ENCODE measurements at places on chromosomes 11 and 22.

DNA sequence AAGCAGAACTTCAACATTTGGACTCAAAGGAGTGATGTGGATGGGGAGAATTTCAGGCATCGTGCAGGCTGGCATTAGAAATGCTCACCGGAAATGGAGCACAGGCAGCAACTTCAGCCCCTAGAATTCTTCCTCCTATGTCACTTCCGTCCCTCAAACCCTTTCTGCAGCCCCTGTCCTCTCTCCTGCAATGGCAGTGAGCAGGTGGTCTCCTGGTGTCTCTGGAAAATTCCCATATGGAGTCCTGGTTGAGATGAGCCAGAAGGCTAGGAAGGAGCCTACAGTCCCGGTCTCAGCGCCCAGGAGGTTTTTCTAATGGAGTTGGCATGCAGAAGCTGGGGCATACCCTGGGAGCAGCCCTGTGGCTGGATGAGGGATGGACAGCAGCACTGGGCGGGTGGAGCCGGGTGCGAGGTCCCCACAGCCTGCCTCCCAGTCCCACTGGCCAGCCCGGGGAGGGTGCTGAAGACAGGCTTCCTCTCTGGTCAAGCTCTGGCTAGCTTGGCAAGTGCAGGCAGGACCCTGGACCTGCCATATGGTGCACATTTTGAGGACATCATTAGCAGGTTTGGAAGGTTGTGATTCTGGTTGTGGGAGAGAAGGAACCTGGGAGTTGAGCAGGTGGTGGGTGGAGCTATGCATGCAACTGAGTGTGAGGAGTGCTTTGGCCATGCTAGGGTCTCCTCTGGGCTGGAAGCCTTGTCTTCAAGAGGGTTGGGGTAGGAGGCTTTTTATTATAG lies 59.8 kb upstream of the B3GAT1 start:
- no peak for DNase-seq

DNA sequence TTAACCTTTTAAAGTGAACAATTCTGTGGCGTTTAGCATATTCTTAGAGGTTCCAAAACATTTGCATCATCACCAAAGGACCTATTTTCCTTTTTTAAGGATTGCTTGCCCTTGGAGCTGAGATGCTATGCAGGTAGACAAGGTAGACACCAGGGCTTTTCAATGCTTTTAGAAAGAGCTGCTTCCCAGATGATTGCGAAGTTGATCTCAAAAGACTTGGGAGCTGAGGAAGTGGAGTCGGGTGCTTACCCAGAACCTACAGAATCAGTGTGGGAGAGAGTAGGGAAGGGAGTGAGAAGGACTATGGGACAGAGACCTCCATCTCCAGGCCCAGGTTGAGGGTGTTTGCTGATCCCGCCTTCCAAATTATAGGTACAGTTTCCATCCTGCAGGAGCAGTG lies 11.1 kb upstream of the ALX4 start:
- DNase-seq = no peak

DNA sequence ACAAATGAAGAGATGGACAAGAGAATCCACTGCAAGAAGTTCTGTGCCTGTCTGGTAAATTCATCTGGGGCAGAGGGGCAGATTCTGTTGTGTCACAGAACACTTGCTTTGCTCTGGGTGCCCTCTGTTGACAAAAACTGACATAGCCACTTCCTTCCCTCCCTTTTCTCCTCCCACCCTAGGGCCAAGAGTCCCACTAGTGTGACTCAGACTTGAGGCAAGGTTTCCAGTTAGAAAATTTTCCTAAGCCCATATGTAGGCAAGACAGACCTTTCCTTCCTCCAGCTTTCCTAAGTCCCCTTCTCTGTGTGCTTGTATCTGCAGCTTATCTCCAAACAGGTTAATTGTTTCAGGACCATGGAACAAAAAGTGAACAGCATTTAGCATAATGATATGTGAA lies 106.8 kb downstream of the RBFOX2 start:
- DNase-seq = no peak

DNA sequence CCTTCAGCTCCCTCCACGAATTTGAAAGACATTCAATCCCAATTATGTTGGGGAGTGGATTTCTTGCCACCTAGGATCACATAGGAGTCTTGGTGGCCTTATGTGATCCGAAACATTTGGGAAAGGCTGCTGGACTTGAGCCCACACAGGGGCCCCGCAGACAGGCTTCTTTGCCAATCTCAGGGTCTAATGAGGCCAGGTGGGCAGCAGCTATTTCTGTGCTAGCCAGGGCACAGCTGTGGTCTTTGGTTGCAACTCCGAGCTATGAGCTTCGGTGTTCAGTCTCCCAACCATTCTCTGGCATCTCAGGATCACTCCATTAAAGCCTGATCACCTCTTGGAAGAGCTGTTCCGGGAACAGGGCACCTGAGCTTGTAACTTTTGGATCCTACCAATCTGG lies 84.4 kb downstream of the TP53I11 start:
- no peak for DNase-seq

- no peak for DNase-seq
These were observed 29.7 kb upstream of the CACNG2 start for GRCh38 chr22:36733271-36733670.

DNA sequence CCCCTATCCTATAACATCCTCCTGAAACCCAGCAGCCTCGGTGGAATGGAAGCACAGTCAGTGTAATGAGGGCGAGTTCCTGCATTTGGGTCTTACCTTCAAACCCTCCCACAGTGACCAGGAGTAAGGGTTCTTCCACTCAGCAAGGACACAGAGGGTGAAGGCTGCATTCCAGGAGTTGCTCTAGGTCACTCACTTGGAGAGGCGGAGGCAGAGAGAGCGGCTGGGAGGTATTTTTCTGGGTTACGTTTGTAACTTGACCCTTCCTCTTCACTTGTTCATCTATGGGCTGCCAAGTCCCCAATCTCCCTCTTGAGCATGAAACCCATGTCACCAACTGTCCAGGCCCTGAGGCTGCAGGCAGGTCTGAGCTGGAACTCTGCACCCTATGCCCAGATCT lies 36.8 kb upstream of the SHISAL1 start:
- no peak for DNase-seq

GRCh38 chr11:44782478-44782877 lies 55.7 kb downstream of the TSPAN18 start:
- no peak for DNase-seq

DNA sequence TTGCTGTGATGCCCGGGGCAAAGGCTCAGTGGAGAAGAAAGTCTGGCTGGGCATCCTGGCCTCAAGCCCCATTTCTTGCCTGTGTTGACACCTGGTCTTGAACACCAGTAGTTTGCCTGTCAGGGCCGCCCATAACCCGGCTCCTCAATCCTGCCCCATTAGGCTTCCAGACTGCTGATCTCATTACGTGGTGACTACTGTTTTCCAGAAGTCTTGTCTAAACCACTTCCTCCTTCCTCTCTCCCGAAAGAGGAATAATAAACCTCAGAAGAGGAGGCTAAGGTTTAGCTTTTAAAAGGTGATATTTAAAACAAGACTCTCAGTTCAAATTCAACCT lies 97.7 kb downstream of the CD44 start:
- DNase-seq = no peak

Measured in stimulated activated CD8-positive, alpha-beta memory T cell treated with anti-CD3 and anti-CD28 coated beads, Interleukin-12 subunit alpha, Interleukin-12 subunit beta, amount 100 ng/mL, for 4 hours (primary cell).